ENCODE measurements at places on chromosomes 2 and 18. TPM values are rescaled to one million over a fixed set of nuclear protein-coding genes. Genes with fewer than 3 reads are reported as not detected.

Gene GATA6
- 42.3 TPM for total RNA-seq

Gene UNC80
- total RNA-seq = not detected

GRCh38 chr2:81043681-81044080 is 739.1 kb upstream of the LRRTM1 start:
- no peak for DNase-seq

DNA sequence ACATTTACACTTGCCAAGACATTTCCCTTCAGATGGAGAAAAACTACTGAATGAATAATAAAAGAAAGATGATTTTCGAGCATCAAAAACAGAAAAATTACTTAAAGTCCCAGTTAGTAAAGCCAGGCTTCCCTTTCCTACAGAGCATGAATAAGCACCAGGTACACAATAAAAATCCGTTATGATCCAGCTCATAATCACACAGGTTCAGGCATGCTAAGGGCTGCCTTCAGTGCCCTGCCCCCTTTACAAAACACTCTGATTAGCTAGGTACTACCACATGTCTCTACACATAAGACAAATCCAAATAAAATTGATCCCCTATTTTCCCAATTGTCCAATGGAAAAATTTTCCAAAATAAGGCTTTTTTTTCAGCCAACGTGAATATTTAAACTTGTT is 413.2 kb upstream of the LRATD1 start:
- DNase-seq = no peak

- DNase-seq = no peak
These were observed 11.6 kb upstream of the TGFA start for GRCh38 chr2:70565039-70565731.

Data from MG63 (cell line).